ENCODE measurements at places on chromosomes 12 and 14.

DNA sequence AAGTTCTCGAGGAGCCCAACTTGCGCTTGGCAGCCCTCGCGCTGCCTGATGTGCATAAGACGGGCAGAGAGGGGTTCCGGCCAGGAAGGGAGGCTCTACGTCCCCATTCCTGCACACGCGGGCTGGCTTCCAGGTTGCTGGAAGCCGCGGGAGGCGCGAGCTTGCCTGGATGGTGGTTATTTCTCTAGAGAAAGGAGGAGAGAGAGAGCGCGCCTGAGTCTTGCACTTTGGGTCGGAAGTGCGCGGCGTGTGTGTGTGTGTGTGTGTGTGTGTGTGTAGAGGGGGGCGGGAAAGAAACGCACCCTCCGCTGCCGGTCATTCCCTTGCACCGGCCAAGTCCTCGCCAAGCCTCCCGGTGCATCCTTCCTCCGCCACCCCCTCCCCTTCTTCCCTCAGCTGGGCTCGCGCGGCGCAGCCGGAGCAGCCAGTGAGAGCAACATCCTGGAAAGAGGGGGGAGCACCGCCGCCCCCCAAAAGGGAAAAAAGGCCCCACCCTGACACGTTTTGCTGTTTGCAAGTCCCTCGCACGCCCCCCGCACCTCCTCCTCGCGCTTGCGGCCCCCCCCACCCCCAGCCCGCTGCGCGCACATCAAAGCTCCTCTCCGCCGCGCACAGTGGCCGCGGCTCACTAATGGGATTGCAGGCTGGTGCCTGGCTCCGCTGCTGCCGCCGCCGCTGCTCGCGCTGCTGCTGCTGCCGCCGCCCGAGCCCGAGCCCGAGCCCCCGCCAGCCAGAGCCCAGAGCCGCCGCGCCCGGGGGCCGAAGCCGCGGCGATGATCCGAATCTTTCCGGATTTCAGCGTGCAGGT is 4.4 kb upstream of the NPAS3 start:
- DNase-seq, result peak; percentile 60

DNA sequence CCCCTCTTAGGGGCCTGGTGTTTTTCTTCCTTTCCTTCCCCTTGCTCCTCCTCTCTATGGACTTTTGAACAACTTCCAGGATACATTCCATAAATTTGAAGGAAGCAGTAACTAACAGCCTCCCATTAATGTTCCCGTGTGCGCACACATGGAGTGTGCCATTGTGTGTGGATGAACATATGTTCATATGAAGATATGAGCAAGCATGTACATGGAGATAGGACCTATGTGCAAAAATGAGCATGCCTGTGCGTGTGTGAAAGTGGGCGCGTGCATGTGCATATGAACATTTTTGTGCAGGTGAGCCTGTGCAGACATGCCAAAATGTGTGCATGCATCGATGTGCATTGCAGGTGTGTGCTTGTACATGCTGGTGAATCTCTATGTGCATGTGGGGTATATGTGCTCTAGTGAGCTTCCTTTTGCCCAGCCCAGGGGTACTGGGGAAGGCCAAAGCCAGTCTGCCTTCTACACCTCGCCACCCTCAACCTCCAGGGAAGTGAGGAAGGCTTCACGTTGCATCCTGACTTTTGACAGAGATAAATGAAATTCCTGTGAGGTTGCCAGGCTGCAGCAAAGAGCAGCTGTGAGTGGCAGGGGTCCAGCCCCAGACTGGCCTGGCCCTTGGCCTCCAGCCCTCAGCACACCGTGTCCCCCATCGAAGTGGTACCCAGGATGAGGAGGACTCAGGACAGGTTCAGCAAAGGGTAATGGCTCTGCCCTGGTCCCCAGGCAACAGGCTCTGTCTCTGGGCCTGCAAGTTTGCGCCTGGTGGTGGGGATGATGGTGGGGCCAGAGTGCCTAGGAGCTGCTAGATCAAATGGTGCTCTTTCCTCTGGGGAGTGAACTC is 21.1 kb upstream of the PGF start:
- no peak for DNase-seq

GRCh38 chr14:97382616-97383226 is 585.5 kb downstream of the VRK1 start:
- DNase-seq, result no peak

DNA sequence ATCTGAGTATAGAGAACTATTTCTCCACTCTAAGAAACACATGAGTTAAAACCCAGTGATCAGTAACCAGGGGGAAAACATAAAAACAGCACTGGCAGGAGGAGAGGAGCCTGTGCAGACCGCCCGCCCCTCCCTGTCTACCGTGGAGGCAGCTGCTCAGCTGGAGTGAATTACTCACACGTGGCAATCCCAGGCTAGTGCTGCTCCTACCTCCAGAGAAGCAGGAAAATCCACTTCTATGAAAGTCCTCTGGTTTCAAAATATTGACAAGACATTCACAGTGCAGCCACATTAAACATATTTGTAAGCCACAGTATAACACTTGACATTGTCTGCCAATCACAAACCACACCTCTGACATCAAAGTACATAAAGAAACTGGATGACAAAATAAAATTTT is 16.7 kb downstream of the TMEM132D start:
- DNase-seq, result no peak

DNA sequence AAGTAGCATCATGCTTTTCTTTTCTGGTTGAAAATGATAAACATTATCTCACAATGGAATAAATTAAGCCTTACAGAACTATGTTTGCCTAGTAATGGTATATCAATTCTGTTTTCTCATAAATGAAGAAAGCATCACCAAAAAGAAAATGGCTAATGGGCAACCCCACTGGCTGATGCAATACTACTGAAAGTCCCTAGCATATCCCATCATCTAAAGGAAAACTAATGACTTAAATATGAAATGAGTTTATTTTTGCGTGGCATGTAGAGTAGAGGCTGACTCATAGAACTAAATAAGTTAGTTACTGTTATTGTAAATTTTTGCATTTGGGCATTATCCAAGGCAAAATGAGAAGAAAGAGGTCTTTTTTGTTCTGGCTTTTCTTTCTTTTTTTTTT is 1156.3 kb upstream of the SEL1L start:
- DNase-seq, result no peak

- DNase-seq, result no peak
Measured at GRCh38 chr14:56322531-56322930, 204.3 kb downstream of the PELI2 start.

DNA sequence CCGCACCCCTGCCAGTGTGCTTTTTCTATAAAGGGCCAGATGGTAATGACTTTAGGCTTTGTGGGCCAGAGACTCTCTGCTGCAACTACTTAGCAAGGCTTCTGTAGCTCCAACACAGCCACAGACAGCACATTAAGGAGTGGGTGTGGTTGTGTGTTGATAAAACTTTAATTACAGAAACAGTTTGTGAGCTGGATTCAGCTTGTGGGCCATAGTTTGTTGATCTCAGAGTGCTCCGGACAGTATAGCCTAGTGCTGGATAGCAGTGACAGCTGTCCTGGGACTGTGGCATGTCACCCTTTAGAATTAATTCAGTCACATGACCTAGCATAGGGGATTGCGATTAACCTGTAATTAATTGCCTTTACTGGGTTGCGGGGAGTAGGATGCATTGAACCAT is 109.7 kb downstream of the ZNF664 start:
- DNase-seq, result no peak

DNA sequence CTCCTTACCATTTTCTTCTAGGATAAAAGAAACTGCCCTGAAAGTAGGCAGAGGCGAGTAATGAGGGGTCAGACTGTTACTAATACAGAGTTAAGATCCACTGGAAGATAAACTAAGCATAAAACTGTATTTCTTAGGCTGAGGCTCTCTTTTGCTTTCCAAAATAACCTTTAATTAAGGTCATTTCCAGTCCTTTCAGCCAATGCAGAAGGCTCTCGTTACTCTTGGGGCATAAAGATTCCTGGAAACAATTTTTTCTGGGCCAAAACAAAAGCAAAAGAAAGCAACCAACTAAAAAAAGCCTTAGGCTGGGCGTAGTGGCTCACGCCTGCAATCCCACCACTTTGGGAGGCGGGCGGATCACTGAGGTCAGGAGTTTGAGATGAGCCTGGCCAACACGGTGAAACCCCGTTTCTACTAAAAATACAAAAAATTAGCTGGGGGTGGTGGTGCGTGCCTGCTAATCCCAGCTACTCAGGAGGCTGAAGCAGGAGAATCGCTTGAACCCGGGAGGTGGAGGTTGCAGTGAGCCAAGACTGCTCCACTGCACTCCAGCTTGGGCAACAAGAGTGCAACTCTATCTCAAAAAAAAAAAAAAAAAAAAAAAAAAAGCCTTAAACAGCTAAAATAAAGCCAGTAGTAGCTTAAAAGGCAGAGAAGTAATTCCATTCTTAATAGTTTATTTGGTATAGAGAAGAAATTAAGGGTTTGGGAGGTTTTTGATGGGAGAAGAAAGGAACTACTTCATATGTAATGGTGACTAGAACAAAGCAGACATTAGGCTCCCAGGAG is 68.9 kb upstream of the STAC3 start:
- no peak for DNase-seq

DNA sequence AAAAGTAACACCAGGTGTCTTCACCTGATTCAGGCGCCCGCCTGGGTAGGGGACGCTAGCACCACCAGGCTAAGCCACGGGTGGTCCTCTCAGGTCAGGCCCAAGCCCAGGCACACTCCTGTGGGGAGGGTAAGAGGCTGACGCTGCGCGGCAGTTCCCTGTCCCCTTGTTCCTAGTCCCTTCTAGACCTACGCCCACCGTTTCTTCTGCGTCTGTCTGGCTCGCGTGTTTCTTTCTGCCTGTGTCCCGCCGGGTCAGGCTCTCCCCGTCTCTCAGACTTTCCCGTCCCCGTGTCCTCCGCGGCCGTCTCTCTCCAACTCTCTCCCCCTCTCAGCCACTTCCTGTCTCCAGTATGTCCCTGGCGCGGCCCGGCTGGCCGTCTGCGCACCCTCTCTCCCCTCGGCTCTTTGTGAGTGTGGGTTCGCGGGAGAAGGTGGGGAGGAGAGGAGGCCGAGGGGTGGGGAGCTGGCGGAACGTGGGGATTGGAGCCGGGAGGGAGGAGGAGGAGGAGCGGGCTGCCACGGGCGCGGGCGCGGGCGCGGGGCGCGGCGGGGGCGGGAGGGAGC is 3.1 kb upstream of the TNS2 start:
- no peak for DNase-seq
